ENCODE measurements at places on chromosomes 7 and 10. TPM values are rescaled to one million over a fixed set of nuclear protein-coding genes. Genes with fewer than 3 reads are reported as not detected.
A peak's percentile ranks its signal among the peaks of the same experiment; 100 is the strongest.

- DNase-seq = no peak
Measured at GRCh38 chr7:132756484-132756990, 180.3 kb upstream of the PLXNA4 start.

GRCh38 chr7:17186745-17187530 is 111.5 kb upstream of the AHR start:
- no peak for DNase-seq

GRCh38 chr7:123655614-123656013 is at the start of gene LMOD2:
LMOD2 (plus strand) TSS chr7:123655866; CDS start chr7:123655964, 98 bp downstream.
- DNase-seq = no peak

DNA sequence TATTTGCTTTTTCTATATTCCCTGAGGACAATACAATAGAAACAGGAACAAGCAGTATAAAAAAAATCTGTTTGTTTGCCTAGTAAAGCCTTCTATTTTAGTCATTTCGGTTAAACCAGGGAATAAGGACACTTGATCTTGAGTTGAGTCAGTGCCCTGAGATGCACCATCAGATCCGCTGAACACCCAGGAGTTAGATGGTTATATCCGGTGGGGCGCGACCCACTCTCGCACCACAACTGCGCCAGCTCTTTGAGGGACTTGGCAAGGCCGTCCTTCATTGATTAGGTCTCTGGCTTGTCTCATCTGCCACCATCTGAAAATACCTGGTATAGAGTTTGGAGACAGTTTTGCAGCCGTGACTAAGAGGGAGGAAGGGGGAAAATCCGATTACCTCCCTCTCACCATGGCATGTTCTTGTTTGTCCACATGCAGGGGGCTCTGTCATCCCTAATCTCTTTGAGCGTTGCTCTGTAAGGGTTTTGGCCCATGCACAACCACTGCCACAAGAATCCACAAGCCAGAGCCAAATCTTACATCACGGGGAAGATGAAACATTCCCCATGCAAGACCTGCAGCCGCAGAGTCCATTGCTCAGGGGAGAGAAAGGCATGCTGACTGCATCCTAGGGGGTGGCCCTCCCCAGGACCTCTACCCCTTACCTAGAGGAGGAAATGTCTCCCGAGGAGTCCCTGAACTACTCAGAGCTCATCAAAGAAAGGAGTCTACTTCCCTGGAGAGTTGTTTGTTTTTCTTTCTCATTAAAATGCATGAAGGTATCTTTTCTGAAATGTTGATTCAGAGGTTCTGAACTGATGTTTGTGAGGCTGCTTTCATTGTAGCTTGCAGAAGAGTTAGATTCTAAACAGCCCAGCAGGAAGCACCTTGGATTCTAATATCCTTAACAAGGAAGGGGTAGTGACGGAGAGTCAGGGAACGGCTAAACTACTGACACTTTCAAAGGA is 101.6 kb upstream of the FAM171A1 start:
- peak; percentile 15 for DNase-seq

DNA sequence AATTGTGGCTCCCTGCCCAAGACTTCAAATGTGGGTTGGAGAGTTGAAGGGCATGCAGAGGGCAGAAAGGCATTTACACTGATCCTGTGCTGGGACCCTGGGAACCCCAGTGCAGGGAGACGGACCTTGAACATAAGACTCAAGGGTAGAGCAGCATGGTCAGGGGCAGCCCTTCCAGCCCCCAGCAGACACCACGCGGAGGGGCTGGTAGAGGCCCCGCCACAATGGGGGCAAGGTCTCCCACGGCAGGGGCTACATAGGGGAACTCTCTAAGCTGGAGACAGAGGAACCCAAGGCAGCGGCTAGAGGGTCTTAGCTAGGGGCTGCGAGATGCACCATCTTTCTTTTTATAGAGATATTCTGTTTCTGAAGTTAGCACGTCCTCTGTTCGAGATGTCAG is 45.2 kb upstream of the EBF3 start:
- no peak for DNase-seq

DNA sequence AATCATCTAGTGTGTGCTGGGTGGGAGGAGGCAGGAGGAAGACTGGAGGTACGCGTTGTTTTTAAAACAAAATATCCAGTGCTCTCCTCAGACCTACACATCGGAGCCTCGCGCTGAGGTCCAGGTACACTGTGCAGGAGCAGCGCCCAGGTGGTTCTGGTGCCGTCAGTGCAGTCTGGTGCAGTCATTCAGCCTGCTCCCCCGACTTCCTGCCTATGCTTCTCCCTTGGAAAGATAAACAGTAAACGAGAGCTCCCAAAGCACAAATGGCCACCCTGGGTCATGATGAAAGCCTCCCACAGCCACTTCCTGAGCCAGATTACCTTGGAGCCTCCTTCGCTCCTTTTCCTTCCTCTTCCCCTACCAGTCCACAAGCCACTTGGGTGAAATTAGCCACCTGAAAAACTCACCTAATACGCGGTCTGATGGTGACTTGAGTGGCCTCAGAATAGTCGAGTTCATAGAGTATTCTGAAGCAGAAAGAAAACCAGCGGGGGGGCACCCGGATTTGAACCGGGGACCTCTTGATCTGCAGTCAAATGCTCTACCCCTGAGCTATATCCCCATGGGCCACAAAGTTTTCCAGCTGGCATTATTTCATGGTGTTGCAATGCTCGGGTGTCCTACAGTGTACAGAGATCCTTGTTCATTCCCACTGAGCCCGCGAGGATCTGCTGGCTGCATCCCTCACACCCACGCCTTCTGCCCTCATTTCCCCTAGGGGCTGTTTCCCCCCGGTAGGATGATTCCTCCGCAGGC is 82.5 kb downstream of the ZNF467 start:
- DNase-seq = peak; percentile 81

- no peak for DNase-seq
Measured at GRCh38 chr7:101608772-101609713, 20.1 kb downstream of the MYL10 start.

DNA sequence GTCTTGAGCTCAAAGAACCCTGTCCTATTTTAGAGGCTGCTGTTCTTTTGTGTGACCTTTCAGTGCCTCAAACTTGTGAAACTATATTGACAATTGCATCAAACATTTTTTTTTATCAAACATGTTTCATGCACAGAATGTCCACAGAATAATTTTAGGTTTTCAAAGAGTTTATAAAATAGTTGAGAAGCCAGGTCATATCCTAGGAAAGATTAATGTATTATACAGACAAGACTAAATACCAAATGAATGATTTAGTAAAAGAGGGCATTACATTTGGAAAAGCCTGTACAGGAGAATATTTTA is 67.0 kb downstream of the CDK6 start:
- DNase-seq = no peak

DNA sequence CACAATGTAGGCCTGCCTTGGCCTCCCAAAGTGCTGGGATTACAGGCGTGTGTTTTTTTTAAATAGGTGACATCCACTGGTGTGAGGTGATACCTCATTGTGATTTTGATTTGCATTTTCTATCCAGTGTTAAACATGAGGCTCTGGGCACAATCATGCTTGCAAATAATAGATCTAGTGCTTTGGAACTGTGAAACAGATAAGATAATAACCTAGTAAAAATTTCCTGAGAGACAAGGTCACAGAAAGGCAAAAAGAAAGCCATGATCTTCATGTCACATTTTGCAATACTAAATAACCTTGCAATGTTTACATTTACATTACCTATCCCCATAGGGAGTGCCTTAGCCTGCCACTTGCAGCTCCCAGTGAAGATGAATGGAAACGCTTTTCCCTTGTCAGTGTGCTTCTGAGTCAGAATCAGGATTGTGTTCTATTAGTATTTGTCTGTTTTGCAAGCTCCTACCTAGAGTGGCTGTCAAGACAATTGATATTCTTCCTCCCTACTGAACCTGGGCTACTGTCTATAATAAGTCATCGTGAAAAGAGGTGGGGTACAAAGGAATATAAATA is 256.5 kb downstream of the PHTF2 start:
- DNase-seq = no peak

The ACTA2 gene
- total RNA-seq = 2,598 TPM

- DNase-seq = no peak
Measured at GRCh38 chr10:4742217-4742616, 83.8 kb upstream of the AKR1E2 start.

- peak; percentile 75 for DNase-seq
Measured at GRCh38 chr7:66847879-66848790, 72.9 kb upstream of the TMEM248 start.

The ARHGEF5 gene
- total RNA-seq = 1.9 TPM

GRCh38 chr7:115260381-115260780 is 338.5 kb downstream of the MDFIC start:
- peak; percentile 48 for DNase-seq

- no peak for DNase-seq
Measured at GRCh38 chr7:138004046-138004445, 2.2 kb upstream of the CREB3L2 start.

The FAM131B gene
- total RNA-seq = 1.3 TPM

The NKX1-2 gene
- not detected for total RNA-seq

The CALCR gene
- total RNA-seq = under 0.01 TPM

The CPA1 gene
- total RNA-seq = 0.32 TPM

The NAT16 gene
- total RNA-seq = not detected

The CDNF gene
- total RNA-seq = 1.3 TPM

GRCh38 chr10:131556897-131557495 is 245.5 kb upstream of the TCERG1L start:
- no peak for DNase-seq

The CLRN3 gene
- not detected for total RNA-seq

- no peak for DNase-seq
Measured at GRCh38 chr10:70657041-70657440, 15.3 kb upstream of the ADAMTS14 start.

DNA sequence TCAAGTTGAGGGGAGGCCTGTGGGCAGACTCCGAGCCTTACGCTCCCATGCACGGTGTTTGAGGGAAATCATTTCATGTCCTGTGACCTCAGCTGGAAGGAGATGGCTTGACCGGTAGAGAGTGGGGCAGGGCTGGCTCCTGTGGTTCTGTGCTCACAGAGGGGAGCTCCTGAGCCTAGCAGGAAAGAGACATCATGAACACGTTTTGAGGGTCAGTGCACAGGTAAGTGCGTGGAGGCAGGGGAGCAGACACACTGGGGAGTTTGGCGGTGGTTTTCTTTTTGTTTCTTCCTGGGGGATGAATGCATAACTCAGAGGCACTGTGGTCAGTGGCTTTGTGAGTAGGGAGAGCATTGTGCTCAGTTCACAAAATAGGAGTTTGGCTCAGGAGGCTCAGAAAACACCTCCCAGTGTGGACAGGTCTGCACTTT is 22.5 kb downstream of the ADCY1 start:
- DNase-seq = no peak

GRCh38 chr10:60566096-60566495 is 176.4 kb upstream of the ANK3 start:
- no peak for DNase-seq

- peak; percentile 14 for DNase-seq
Measured at GRCh38 chr7:157139810-157140510, 1.2 kb downstream of the UBE3C start.

The TECPR1 gene
- total RNA-seq = 26.1 TPM

The BMS1 gene
- total RNA-seq = 17.7 TPM

- DNase-seq = no peak
Measured at GRCh38 chr7:148296994-148297644, 293.4 kb upstream of the C7orf33 start.

DNA sequence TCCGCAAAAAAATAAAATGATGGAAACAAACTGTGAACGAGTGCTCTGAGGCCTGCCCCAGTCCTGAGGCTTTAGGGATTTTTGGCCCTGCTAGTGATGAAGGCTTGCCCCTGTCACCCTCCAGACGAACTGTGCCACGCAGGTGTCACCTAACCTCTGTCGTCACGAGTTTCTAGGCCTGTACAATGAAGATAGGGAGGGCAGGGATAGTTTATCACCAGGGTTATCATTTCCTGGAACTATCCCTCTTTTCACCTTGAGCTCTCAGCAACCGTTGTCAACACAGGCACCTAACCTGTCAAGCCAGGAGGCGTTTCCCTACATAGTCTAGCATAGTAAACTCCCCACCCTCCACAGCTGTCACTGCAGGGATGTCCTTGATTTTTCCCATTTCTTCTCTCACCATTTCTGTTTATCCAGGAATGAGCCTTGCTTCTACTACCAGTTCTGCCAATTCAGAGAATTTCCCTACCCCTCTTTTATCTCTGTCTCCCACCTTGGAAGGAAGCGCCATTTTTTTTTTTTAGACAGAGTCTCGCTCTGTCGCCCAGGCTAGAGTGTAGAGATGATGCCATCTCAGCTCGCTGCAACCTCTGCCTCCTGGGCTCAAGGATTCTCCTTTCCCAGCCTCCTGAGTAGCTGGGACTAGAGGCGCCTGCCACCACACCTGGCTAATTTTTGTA is 2.2 kb upstream of the ACHE start:
- no peak for DNase-seq

The ZNF804B gene
- under 0.01 TPM for total RNA-seq

The C10orf105 gene
- total RNA-seq = not detected

DNA sequence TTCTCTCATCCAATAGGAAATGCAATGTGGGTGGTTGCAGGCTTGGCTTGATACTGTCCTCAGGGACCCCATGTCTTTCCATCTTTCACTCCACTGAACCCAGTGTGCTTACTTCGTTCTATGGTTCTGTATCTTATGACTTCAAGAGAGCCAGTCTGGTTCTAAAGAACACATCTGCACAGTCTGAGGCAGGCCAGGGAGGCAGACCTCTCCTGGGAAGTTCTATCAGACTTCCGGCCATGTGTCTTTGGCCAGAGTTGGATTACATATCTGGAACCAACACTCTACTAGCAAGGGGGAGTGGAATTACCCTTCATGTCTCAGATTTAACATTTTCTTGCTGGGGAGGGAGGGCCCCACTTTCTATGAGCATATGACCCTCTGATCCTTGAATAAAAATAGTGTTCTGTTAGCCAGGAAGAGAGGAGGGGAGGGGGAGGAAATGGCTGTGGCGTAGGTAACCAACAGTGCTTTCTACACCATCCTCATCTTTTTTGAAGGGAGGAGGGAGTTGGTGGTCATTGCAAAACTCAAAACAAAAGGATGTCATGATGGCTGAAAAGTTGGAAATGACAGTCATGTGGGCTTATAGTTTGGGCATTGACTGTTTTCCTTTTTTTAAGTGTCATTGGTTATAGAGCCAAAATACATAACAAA is 370.2 kb downstream of the GATA3 start:
- DNase-seq = no peak

DNA sequence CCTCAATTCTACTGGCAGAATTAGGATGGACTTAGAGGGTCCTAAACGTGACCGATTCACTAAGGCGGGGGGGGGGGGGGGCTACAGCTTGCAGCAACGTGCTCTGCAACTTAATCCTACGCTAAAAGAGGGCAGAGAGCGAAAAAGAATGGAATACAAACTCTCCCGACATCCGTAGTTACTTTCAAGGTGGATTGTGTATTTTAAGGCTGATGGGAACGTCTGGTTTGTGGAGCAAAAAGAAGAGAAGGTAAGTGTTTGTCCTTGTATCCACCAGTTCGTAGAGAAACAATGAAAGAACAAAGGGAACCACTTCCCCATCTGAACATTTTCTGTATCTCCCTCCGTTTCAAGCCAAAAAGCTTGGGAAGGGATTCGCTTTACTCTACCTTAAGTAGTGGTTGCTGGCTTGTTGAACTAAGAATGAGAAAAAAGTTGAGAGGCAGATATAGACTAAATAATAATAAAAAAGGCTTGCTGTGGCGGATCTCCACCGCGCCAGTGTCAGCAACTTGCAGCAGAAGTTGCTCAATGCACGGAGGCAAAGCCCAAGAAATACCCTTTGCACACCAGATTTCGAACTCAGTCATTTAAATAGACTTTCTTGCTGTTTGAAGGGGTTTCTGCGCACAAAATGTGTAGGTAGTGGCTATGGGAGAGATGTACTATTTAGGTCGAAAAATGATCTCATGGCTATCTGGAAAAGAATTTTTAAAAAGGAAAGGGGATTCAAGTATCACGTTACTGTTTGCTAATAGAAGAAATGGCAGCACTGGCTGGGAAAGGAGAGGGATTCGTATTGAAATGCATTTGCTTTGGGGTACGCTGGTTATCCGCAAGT is 736 bp downstream of the SKIDA1 start:
- peak; percentile 84 for DNase-seq

All from fibroblast of villous mesenchyme (primary cell).